ENCODE measurements at places on chromosomes 5 and 9.

GRCh38 chr5:117487556-117487955 is 912.9 kb upstream of the SEMA6A start:
- DNase-seq: no peak

DNA sequence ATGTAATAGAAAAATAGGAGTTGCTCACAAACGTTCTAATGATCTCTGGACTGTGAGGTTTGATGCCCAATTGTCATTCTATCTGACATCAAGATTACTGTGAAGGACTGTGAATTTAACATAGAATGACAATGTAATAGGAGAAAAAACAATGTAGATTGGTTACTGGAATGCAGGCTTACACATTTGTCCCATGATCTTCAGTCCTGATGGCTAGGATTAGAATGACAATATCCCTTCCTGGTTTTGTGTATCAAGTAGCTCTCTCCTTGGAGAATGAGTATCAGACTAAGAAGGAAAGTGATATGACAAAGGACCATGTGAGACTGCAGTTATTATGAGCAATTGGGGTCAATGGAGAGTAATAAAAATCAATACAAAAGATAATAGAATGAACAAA is 862.2 kb upstream of the C9orf72 start:
- DNase-seq: no peak

DNA sequence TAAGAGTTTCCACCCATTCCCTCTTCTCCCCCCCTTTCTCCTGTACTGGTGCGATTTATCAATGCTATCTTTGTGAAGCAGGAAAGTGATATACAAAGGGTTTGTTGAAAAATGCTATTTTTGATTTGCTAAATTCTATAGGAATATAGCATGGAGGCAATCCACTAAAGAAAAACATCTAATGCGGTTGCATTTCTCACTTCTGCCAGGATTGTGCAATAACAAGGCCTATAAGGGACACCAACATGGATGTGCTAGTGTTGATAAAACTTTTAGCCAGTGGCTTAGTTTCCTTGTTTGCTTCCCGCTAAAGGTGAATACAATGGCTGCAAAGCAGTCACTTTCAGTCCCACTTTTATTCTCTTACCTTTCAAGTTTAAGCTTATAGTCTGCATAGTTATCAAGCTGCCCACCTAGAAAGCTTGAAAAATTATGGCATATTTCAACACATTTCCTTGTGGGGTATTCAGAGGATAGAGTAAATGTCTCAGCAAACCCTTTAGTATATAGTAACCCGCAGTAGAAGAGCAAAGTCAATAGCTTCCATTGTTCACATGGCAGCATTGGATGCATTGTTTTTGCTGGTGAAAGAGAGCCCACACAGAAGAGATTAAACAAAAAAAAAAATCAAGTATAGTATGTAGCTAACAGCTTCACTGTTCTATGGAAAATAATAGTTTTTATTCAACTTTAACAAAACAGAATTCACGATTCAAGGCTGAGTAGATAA is 674.6 kb upstream of the SEMA6A start:
- DNase-seq: no peak

DNA sequence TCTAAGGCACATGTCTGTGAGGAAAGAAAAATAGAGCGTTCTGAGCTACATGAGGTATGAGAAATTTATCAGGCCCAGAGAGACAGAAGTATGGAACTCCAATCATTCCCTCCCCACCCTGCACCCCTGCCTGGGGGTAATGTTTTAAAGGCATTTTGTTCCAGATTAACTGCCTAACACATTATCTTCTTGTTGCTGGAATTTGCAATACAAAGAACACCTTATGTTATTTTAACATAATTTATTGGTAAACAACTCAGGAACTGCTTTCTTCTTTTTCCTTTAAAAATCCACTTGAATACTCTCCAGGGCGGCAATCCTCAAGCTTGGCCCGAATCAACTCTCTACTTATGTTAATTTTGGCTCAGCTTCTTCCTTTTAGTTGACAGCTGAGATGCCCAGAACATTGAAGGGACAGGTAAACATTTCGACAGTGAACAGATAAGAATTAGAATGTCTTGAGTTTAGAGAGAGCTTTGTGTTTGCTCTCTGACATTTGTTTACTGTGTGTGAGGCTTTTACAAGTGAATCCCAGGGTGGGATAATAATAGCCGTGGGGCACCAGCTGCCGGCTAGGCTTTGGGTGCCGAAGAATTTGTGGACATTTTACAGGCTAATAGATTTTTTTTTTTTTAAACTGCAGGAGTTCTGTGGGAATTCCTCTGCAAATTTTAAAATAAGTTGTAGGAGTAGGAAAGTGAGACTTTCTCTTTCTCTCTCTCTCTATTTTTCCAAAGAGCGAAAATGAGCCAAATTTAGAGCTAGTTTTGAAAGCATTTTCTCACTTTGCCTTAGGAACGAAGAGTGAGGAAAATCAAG is 96.4 kb upstream of the TAF11L2 start:
- DNase-seq: no peak

DNA sequence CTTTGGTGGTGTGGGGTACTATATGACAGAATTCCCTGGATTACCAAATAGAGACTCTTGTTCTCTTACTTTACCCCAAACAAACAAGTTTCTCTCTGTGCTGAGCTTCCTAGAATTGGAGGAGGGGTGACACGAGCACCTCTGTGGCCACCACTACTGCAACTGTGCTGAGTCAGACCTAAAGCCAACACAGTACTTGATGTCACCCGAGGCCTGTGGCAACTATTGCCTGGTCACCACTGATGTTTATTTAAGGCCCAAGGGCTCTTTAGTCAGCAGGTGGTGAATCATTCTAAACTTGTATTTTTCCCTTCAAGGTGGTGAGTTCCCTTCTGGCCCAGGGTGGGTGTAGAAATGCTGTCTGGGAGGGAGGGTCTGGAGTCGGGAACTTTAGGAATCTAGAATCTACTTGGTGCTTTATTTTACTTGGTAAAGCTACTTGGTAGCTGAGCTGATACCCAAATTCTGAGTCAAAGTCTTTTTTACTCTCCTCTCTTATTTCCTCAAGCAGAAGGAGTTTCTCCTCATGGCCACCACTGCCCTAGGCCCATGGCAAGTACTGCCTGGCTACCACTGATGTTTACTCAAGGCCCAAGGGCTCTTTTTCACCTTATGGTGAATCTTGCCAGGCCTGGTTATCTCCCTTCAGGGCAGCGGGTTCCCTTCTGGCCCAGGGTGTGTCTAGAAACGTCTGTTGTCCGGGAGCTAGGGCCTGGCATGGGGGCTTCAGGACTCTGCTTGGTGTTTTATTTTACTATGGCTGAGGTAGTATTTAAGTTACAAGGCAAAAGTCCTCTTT is 9.8 kb downstream of the LURAP1L start:
- DNase-seq: no peak

- DNase-seq: no peak
Observed at GRCh38 chr9:14741369-14741768, 18.8 kb upstream of the CER1 start.

- DNase-seq: no peak
Observed at GRCh38 chr5:157599565-157599964, 24.0 kb upstream of the ADAM19 start.

DNA sequence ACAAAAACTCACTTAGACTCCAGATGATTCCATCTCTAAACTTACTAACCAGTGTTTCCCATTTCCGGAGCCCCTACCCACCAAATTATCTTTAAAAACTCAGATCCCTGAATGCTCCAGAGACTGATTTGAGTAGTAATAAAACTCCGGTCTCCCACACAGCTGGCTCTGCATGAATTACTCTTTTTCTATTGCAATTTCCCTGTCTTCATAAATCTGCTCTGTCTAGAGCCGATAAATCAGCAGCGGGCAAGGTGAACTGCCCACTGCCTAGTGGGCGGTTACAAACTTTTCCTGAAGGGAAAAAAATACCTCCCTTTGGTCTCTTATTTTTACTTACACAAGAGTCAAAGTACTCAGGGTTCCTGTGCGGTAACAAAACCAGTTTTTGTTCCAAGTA is 624.4 kb upstream of the RORB start:
- no peak for DNase-seq

DNA sequence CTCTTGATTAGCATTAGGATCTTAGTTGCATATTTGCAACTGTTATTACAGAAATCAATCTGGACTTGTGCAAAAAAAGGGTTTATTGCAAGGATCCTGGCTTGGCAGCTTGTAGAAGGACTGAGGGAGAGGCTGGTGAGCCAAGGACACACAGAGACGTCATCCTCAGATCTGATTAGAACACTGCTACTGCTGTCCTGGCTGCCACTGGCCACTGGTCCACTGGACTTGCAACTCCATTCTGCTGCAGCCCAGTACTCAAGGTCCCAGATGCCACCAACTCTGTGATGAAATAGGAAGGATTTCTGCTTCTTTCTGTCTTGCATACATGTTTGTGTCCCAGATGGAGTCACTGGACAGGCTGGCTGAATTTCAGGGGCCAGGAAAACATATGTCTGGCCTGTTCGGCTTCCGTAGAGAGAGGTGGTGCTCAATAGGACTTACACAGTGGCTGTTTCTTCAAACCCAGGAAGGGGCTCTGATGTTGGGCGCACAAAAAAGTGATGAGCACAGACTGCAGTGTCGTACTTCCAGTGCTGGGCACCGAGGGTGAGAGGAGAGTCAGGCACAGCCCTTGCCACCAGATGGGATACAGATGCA is 68.9 kb upstream of the SH3PXD2B start:
- DNase-seq: no peak

DNA sequence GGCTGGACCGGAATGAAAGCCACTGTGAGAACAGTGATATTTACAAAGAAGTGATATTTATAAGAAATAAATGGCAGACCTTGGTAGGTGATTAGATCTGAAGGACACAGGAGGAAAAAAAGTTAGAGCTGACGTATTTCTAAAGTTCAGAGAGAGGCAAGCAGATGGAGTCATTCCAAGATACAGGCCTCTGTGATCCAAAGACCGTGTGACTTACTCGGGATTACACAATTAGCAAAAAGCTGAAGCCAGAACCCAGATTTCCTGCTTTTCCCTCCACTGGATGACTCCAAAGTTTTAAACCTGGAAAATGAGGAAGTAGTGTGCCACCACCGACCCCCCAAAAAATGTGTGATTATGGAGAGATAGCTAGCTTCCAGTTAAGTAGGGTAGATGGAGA is 3.1 kb upstream of the DOCK8 start:
- DNase-seq: no peak

GRCh38 chr5:147743012-147743411 is 39.5 kb downstream of the JAKMIP2 start:
- no peak for DNase-seq

DNA sequence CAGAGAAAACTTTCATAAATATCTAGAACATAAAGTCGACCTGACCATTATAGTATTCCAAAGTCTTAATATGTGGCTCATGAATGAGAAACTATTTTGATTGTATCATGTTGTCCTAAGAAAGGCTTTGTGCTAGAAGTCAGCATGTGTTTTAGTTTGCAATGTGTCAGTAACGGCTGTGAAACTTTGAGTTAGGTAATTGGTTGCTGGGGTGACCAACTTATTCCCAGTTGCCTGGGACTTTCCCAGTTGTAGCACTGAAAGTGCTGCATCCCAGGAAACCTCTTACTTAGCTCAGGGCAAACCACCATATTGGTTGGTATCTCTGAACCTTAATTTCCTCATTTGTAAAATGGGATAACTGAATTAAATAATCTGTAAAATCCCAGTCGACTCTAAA is 114.6 kb upstream of the SLC12A2 start:
- DNase-seq: no peak

GRCh38 chr5:150540615-150541396 is 32.9 kb downstream of the NDST1 start:
- no peak for DNase-seq

DNA sequence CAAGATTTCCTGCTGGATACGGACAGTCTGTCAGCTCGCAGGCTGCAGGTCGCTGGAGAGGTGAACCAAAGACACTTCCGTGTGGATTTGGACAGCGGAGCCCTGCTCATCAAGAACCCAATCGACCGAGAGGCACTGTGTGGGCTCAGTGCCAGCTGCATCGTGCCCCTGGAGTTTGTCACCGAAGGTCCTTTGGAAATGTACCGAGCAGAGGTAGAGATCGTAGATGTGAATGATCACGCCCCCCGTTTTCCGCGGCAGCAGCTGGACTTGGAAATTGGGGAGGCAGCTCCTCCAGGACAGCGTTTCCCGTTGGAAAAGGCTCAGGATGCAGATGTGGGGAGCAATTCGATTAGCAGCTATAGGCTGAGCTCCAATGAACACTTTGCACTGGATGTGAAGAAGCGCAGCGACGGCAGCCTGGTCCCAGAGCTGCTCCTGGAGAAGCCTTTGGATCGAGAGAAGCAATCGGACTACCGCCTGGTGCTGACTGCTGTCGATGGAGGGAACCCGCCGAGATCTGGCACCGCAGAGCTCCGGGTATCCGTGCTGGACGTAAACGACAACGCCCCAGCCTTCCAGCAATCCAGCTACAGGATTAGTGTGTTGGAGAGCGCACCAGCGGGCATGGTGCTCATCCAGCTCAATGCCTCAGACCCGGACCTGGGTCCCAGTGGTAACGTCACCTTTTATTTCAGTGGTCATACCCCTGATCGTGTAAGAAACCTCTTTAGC is 658 bp downstream of the PCDHGC4 start:
- DNase-seq: no peak

DNA sequence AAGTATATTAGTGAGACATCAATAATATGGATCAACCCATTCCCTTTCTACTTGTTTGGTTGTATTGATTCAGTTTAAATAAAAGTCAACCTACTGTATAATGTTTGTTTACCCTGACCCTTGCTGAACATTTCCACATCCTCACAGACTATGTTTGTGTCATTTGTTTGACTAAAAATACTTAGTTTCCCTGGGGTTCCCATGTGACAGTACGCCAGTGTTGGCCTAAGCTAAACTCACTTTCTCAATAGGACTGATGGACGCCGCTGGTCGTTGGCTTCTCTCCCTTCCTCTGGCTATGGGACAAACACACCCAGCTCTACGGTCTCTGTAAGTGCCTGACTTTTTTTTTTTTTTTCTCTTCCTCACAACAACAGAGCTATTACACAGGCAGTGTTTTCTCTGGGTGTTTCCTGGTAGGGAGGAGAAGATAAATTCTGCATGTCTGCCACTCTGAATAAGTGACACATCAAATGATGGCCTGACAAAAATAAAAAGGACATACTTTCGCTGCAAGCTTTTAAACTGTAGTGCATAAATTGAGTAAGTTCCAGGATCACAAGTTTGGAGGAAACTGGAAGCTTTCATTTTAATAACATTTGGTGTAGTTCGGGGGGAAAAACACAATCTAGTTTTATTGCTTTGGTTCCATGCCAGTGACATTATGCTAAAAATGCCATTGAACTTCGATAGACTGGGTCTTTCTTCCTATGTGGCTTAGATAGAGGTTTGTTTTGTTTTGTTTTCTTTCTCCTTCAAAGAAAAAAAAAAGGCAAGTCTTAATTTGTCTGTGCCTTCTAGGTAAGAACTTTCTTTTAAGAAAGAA is 101.0 kb downstream of the CD180 start:
- DNase-seq: no peak

- no peak for DNase-seq
Observed at GRCh38 chr5:135231289-135231688, 167.7 kb downstream of the MACROH2A1 start.
